CD4-positive, alpha-beta T cell treated with Interleukin-17A for 1 hour (primary cell): ENCODE measurements at places on chromosomes 3 and 15.

DNA sequence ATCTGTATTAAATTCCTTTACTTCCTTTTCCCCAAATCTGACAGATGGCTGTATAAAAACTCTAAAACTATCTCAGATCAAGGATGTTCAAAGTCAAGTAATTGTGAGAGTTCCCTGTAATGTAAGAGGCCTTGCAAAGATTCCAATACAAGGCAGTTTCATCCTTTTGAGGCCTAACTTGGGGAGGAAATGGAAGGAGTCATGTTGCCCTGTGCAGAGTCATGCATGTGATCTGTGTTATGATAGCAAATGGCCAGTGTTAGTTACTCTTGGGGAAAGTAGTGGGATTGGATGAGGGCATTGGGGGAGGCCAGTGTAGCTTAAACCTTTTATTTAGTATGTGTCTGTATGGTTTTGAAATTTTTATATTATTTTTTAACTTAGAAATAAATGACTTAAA lies 23.7 kb upstream of the FBXL22 start:
- DNase-seq, result no peak

DNA sequence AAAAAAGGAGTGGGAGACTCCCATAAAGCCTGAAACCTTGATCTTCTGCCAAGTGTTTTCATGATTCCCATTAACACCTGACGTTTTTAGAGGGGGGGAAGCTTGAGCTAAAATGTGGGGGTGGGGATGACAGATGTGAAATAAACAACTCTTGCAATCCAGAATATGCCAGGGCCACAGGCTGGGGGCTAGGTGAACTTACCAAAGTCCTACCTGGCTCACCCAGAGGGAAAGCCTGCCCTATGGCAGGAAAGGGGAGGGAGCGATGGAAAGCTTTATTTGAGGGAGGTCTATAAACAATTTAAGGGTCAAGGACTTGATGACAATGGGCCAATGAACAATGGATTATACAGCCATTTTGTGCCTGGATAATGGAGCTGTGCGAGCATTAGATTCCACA lies 108.3 kb downstream of the LRIG1 start:
- DNase-seq, result no peak

DNA sequence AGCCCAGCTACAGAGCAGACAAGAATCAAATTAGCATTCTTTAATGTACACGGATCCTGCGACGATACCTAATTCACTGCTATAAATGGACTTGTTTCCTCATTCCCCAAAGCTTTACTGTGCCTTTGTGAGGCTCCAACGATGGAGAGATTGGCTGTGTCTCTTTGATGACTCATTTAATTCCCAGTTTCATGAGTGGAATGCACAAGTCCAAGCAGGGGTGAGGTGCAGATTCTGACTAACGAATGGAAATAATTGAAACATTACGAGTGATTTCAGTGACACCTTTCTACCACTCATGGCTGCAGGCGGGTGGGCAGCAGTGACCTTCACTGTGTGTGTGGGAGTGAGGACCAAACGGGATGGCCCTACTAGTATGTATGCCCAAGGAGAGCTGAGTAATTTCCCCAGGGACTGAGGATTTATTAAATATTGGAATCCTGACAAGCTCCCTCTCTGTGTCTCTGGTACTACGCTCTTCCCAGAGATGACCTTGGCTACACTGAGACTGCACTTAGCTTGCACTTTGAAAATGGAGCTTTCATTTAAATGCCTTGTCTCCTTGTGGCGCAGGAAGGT lies 156.7 kb downstream of the CACNA2D3 start:
- DNase-seq, result no peak

DNA sequence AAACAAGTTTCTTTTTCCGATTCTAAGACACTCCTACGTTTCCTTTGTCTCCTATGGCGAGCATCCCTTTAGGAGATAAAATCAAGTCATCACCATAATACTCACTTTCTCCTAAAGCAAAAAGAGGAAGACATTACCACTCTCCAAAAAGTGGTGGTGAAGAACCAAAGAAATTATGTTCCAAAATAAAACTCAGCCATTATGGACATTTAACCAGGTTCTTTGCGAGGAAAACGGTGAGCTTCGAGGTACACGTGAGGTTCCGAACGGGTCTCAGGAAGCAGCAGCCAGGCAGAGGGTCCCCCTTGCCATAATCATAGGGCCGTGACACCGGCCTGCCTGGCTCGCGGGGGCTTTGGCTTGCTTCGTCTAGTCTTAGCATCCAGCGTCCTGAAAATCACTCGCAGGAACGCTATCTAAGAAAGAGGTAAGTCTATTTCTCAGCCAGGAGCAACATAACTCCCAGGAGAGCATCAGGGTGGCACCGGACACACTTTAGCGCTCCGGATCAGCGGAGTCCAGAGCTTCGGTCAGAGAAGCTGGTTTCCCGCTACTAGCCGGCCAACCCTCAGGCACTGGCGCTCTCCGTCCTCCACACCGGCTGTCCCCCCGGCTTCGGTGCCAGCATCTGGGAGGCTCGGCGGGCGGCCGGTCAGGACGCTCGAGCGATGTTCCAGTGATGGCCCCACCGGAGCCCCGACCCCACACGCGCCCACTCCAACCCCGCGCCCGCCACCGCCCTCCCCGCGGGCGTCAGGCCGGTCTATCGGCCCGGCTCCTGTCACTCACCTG lies 581 bp downstream of the IP6K1 start:
- peak; percentile 45 for DNase-seq

GRCh38 chr15:62115847-62116246 lies 49.1 kb downstream of the C2CD4A start:
- DNase-seq, result no peak

DNA sequence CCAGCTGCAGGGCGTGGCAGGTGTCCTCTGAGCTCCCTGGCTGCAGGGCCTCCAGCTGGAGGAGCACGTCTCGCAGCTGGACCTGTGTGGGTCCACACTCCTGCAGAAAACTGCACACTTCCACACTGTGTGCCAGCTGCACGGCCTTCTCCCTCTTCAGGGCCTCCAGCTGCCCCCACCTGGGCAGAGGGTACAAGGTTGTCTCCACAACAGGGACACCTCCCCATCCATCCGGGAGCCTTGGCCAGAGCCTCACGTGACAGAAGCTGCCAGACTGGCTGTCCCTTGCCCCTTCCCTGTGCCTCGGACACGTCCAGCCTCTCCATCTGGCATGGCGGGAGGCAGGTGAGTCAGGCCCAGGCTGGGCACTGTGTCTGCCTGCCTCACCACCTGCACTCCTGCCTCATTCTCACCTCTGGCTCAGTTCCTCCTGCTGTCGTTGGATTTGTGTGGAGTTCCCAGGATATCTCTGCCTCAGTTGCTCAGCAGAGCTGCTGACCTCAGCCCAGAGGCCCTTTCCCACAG lies 14.5 kb downstream of the SPTBN5 start:
- no peak for DNase-seq

DNA sequence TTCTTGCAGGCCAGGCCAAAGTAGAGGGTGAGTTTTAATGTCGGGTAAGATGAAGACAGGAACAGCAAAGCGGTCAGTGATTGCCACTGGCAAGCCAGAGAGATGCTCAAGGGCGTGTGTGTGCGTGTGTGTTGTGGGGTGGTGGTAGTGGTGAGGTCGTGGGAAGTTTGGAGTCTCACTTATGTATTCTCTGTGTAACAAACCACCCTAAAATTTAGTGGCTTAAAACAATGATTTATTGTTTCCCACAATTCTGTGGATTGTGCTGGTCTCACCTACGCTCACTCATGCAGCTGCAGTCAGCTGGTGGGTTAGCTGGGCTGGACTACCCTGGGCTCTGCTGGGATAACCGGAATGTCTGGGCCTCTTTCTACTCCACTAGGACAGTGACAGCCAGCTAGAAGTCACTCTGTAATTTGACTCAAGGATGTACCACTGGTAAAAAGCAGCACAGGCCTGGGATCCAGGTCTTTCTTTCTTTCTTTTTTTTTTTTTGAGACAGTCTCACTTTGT lies 50.9 kb upstream of the BHLHE40 start:
- no peak for DNase-seq

GRCh38 chr15:81189583-81190283 lies 6.9 kb upstream of the IL16 start:
- DNase-seq, result no peak

DNA sequence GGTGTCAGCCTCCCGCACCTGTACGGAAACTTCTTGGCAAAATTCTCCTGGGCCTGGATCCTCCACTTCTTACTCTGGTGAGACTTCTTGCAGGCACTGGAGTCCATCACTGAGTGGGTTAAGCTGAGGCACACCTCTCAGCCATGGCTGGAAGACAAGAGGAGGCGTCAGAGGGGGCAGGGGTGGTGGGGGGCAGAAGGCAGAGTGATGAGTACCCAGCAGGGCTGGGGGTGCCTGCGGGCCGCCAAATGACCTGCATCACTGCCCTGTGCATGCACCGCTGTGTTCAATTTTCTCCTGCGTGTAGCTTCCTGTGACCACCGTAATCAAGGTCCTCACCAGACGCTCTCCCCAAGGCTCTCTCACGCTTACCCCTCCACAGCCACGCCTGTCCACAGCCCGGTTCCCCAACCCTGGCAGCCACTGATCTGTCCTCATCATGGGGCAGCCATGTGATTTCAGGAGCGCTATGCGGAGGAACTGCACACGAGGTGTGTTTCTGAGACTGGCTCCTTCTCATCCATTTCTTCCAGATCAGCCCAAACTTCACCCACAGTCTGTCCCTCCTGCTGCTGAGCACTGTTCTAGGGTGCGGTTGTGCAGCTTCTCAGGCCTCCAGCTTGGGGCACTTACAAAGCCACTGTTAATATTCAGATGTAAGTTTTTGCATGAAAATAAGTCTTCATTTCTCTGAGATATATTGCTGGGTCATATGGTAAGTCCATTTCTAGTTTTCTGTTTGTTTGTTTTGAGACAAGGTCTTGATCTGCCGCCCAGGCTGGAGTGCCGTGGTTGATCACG lies 5.2 kb downstream of the C3orf22 start:
- DNase-seq, result no peak

DNA sequence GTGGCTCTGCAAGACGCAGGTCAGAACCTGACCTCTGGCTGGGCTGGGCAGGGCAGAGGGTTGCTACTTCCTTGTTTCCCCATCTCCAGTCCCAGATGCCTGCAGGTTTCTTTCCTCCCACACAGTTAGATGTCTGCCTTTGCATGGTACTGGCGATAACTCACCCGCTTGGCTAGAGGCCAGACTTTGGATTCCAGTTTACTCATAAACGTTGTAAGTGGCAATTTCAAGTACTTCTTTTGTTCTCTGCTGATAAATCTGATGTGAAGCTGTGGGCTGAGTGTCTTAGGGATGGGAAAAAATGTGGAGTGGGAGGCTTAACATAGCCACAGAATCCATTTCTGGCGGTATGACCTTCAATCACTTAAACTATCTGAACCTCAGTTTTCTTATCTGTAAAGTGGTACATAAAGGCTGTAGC lies 194.2 kb downstream of the EBLN2 start:
- no peak for DNase-seq

- peak; percentile 58 for DNase-seq
Observed at GRCh38 chr3:172134352-172134751, 95.0 kb downstream of the FNDC3B start.

DNA sequence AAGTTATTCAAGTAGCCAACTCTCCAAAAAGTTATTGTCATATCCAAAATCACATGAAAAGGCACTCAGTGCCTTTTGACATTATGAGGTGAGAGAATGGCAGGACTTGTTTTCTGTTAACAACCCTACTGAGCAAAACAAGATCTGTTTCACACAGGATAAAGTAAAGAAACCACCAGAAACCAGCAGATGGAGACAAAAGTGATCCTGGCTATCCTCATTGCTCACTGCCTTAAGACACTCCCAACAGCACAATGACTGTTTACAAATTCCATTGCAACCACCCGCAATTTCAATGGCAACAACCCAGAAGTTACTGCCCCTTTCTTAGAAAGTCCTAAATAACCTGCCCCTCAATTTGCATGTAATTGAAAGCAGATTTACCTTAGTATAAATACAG lies 352.6 kb upstream of the NDN start:
- no peak for DNase-seq

GRCh38 chr3:135565546-135565945 lies 400.0 kb upstream of the PPP2R3A start:
- no peak for DNase-seq

- no peak for DNase-seq
Observed at GRCh38 chr3:17442332-17443049, 299.9 kb downstream of the TBC1D5 start.

DNA sequence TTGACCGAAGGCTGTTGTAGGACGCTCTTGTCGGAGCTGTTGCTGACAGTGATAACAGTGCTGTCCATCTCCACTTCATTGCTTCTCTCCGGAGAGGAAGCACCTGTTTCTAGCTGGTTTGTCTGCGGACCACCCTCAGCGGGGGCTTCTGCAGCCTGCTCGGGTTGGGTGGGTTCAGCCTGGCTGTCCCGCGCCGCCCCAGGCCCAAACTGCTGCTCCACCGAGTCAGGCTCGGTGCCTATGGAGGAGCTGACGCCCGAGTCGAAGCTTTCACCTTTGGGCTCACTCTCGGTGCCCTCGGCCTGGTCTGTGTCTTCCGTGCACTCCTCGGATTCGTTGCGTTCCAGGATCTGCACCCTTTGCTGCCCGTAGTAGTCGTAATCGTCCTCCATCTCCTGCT lies 56.9 kb downstream of the TIGIT start:
- DNase-seq, result no peak

DNA sequence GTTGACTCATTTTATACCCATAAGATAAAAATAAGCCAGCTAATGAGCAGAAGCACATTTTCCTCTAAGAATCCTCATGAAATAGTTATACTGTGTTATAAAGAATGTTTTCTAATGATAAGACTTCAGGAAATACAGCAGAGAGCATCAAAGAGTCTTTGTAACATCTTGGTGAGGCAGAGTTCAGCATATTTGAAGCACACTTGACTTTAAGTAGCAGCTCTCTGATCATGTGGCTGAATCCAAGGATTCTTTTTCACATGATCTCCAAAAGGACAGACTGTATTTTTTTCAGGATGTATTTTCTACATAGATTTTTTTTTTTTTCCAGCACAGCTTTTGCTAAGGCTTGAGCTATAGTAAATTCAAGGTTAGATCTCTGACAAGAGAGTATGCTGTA lies 195.1 kb downstream of the SI start:
- DNase-seq, result no peak

GRCh38 chr3:81863756-81864155 lies 102.3 kb upstream of the GBE1 start:
- DNase-seq, result no peak

DNA sequence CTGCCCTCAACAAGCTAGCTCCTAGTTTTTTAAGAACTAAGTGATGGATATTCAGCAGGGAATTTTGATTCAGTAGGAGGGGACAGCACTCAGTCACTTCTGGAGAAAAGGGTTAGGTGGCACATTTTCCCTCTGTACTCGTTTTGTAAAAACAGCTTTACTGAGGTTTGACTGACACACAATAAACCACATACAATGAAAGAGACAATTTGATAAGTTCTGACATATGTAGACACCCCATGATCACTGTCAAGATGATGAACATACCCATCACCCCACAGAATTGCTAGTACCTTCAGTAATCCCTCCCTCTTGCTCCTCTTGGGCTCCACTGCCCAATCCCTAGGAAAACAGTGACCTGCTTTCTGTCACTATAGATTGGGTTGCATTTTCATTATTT lies 29.0 kb upstream of the PLAAT1 start:
- no peak for DNase-seq
